SK-N-SH (cell line): ENCODE measurements at places on chromosomes 6 and 20. TPM values are rescaled to one million over a fixed set of nuclear protein-coding genes. Genes with fewer than 3 reads are reported as not detected.
A peak's percentile ranks its signal among the peaks of the same experiment; 100 is the strongest.

- H3K36me3 ChIP-seq = no peaks in the 10 kb centered on the region
- peak within 1 kb of the TSS; percentile 74 for H3K4me3 ChIP-seq
- H3K27ac ChIP-seq = peak within 1 kb of the TSS; percentile 76
- H3K27me3 ChIP-seq = no peaks in the 10 kb centered on the region
- peak; percentile 93 for DNase-seq
Measured at GRCh38 chr6:149863698-149864577, at the start of gene LRP11. LRP11 (minus strand) TSS chr6:149864359; CDS start chr6:149864020, 339 bp downstream.

- no peaks in the 10 kb centered on the region for H3K4me1 ChIP-seq
- DNase-seq = no peak
- no peaks in the 10 kb centered on the region for H3K36me3 ChIP-seq
Measured at GRCh38 chr6:97557355-97557754, 274.3 kb upstream of the MMS22L start.

Gene APCDD1L
- 0.31 and 0.99 TPM in 2 replicates for polyA plus RNA-seq

DNA sequence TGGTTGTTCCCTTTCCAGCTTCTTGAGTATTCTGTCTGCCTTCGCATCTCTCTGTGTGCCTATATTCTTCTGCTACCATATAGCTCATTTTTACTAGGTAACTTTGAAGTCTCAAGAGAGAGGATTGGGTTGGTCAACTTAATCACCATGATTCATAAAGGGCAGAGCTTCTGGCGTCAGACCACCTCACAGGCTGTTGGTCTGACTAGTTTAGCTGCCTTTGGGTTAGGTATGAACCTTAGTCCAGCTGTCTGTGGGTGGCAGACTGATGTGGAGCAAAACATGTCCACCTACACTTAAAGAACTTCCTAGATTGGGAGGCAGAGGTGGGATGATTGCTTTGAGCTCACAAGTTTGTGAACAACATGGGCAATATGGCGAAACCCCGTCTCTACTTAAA, 192.2 kb upstream of the SGK1 start:
- DNase-seq = no peak
- no peaks in the 10 kb centered on the region for H3K4me1 ChIP-seq
- H3K4me3 ChIP-seq = no peak overlapping the region
- no peaks in the 10 kb centered on the region for H3K27me3 ChIP-seq
- no peaks in the 10 kb centered on the region for H3K36me3 ChIP-seq

Gene SPEF1
- 1.6 and 1.8 TPM in 2 replicates for polyA plus RNA-seq

DNA sequence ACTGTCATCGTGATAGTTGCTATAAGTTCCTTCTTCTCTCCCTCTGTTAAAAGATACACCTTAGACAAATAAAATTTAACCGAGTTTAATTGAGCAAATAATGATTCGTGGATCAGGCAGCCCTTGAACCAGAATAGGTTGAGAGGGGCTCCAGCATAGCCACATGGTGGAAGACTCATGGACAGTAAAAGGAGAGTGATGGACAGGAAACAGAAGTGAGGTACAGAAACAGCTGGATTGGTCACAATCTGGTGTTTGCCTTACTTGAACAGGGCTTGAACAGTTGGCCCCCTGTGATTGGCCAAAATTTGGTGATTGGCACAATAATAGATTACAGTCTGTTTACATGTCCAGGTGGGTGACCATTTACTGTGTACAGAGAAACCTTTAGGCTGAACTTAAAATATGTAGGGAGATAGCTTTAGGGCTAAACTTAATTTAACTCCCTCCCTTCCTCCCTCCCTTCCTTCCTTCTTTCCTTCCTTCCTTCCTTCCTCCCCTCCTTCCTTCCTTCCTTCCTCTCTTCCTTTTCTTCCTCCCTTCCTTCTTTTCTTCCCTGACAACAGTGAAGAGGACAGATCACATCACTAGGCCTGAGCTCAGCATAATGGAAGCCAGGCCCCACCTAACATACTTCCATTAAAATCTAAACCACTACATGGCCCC, 531.8 kb upstream of the JARID2 start:
- no peaks in the 10 kb centered on the region for H3K27me3 ChIP-seq
- no peak overlapping the region for H3K27ac ChIP-seq
- DNase-seq = no peak
- H3K4me1 ChIP-seq = no peaks in the 10 kb centered on the region
- no peak overlapping the region for H3K4me3 ChIP-seq

DNA sequence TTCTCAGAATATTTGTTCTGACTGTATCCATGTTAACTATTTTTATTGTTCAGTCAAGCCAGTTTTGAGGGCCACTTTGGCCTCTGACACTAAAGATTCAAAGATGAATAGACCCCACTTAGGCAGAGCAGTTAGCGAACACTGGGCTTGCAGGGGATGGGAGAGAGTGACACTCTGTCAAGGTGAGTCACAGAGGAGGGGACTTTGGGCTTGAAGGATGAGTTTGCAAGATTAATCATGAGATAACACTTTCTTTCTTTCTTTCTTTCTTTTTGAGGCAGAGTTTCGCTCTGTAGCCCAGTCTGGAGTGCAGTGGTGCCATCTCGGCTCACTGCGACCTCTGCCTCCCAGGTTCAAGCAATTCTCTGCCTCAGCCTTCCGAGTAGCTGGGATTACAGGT, 46.4 kb downstream of the SPATA2 start:
- no peak overlapping the region for H3K4me3 ChIP-seq
- peaks cover 4% of the 10 kb centered on the region for H3K36me3 ChIP-seq
- no peaks in the 10 kb centered on the region for H3K27me3 ChIP-seq
- no peak for DNase-seq

GRCh38 chr6:108359901-108360882, 65.3 kb downstream of the AFG1L start:
- no peaks in the 10 kb centered on the region for H3K27me3 ChIP-seq
- H3K27ac ChIP-seq = no peak overlapping the region
- no peak for DNase-seq
- H3K4me1 ChIP-seq = no peaks in the 10 kb centered on the region; the same call in 1 of the 2 replicates
- no peak overlapping the region for H3K4me3 ChIP-seq

Gene PAX1
- not detected in 2 replicates for polyA plus RNA-seq

Gene HLA-DRA
- polyA plus RNA-seq = 0.10 TPM in 1 of 2 replicates, not detected in the other

GRCh38 chr20:37220731-37221130, 40.9 kb downstream of the GHRH start:
- no peak overlapping the region for H3K4me3 ChIP-seq
- no peak overlapping the region for H3K27ac ChIP-seq
- no peaks in the 10 kb centered on the region for H3K27me3 ChIP-seq
- no peaks in the 10 kb centered on the region for H3K4me1 ChIP-seq
- H3K36me3 ChIP-seq = peaks cover 55% of the 10 kb centered on the region
- peak; percentile 16 for DNase-seq

GRCh38 chr6:140711019-140711613, 1336.7 kb upstream of the CITED2 start:
- H3K27ac ChIP-seq = no peak overlapping the region
- no peak overlapping the region for H3K4me3 ChIP-seq
- no peaks in the 10 kb centered on the region for H3K4me1 ChIP-seq
- no peaks in the 10 kb centered on the region for H3K27me3 ChIP-seq
- H3K36me3 ChIP-seq = peaks cover 5% of the 10 kb centered on the region

DNA sequence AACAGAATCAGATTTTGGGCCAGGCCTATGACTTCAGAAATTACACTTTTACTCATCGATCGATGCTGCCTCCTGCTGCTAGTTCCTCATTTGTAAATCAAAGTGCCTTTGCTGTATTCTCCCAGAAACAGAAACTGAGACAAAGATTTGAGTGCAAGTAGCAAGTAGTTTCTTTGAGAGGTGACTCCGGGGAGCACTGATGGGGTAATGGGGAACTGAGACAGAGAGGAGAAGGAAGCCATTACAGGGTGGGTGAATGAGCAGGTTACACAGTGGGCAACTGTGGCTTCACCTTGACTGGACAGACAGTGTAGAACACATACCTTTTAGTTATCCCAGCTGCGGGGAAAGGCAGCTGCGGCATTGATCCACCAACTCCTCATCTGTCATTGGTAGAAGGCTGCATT, 9.7 kb upstream of the CD40 start:
- no peak overlapping the region for H3K4me3 ChIP-seq
- H3K27ac ChIP-seq = no peak overlapping the region
- no peaks in the 10 kb centered on the region for H3K36me3 ChIP-seq
- no peak for DNase-seq
- peaks cover 11% of the 10 kb centered on the region for H3K27me3 ChIP-seq

- no peak for DNase-seq
- peaks cover 3% of the 10 kb centered on the region for H3K4me1 ChIP-seq
- no peak overlapping the region for H3K4me3 ChIP-seq
Measured at GRCh38 chr6:30321692-30322388, 4.9 kb upstream of the TRIM39 start.

Gene PCK1
- polyA plus RNA-seq = not detected in 2 replicates

GRCh38 chr6:148291876-148292275, 50.8 kb upstream of the SASH1 start:
- H3K27me3 ChIP-seq = no peaks in the 10 kb centered on the region
- no peak overlapping the region for H3K4me3 ChIP-seq
- peak overlapping the region; percentile 94 for H3K27ac ChIP-seq
- peaks cover 27% of the 10 kb centered on the region for H3K36me3 ChIP-seq

DNA sequence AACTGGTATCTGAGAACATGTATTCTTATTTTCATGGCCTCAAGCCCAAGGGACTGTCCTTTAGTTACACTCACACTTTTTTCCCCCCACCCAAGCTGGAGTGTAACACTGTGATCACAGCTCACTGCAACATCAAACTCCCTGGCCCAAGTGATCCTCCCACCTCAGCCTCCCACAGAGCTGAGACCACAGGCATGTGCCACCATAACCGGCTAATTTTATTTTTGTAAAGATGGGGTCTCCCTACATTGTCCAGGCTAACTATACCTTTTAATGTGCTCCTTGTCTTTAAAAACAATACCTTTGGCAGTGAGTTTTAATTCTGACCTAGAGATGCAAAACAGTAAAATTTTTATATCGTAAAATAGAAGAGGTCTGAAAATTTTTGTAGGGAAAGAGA, 48.2 kb upstream of the FAM83C start:
- peaks cover 8% of the 10 kb centered on the region for H3K36me3 ChIP-seq
- no peak overlapping the region for H3K4me3 ChIP-seq
- H3K27me3 ChIP-seq = no peaks in the 10 kb centered on the region
- no peak for DNase-seq
- peaks cover 12% of the 10 kb centered on the region for H3K4me1 ChIP-seq

- H3K36me3 ChIP-seq = no peaks in the 10 kb centered on the region
- H3K4me1 ChIP-seq = no peaks in the 10 kb centered on the region
- DNase-seq = no peak
- H3K27ac ChIP-seq = no peak overlapping the region
Measured at GRCh38 chr6:41439524-41440418, 104.4 kb downstream of the NCR2 start.

Gene ADTRP
- polyA plus RNA-seq = 0.84 and 1.2 TPM in 2 replicates

DNA sequence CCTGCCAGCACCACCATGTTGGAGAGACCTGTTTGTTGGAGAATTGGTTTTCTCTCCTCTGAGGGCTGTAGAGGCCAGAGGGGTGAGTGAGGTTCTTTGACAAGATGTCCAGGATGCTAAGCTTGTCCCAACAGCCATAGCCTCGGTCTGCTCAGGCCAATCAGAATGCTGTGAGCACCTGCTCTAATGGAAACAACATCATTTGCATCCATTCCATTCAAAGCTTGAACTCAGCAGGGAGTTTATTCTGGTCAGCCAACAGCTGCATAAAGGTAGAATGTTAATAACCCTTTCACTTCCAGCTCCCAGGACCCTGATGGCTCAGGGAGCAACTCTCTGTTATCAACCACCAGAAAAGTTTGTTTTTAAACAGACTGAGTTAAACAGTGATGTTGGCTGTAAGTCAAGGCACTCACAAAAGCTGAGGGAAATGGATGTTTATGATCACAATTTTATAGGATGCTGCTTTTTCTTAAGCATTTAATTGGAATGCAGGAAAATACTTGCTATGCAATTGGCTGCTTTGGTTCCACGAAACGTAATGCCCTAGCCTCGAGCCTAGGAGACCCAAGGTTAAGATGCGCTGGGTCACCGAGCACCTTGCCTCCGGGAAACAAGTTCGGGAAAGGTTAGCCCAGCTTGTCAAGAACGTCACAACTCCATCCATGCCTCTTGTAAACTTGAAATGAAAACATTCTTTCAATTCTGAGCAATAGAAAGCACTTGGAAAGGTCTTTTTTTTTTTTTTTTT, 155.2 kb downstream of the NFATC2 start:
- no peaks in the 10 kb centered on the region for H3K36me3 ChIP-seq
- no peak for DNase-seq

Gene SLC4A11
- 1.6 and 2.7 TPM in 2 replicates for polyA plus RNA-seq

DNA sequence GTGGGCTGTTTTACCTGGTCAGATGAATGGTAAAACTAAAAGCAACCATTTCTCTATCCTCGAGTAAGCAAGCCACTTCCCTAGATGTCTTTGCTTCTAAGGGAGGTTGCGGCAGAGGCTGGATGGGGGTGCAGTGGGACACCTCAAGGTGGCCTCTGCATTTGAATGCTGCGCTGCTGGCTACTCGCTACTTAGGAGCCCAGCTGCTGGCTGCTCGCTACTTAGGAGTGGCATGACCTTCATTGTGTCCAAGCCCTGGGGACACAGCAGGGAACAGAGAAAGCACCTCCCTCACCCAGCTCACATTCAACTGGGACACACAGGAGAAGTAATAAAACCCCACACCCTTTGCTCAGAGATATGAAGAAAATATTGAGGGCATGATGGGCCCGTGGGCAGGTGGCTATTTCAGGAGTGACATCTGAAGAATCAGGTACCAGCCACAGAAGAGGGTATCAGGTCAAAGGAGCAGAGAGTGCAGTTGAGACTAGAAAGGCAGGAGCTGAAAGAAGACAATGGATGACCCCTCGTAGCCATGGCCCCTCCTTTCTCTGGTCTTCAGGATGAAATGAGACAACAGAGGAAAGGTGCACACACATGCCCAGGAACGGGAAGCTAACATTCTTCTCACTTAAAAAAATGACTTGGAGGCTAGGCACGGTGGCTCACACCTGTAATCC, 149.4 kb downstream of the ZMYND8 start:
- no peaks in the 10 kb centered on the region for H3K27me3 ChIP-seq
- H3K4me3 ChIP-seq = no peak overlapping the region
- no peaks in the 10 kb centered on the region for H3K4me1 ChIP-seq

Gene CTNNBL1
- polyA plus RNA-seq = 29.5 and 34.4 TPM in 2 replicates

- no peak for DNase-seq
- no peaks in the 10 kb centered on the region; the same call in 1 of the 2 replicates for H3K4me1 ChIP-seq
- no peak overlapping the region for H3K27ac ChIP-seq
- no peak overlapping the region for H3K4me3 ChIP-seq
- no peaks in the 10 kb centered on the region for H3K27me3 ChIP-seq
Measured at GRCh38 chr6:72579865-72580264, 42.0 kb upstream of the KCNQ5 start.

DNA sequence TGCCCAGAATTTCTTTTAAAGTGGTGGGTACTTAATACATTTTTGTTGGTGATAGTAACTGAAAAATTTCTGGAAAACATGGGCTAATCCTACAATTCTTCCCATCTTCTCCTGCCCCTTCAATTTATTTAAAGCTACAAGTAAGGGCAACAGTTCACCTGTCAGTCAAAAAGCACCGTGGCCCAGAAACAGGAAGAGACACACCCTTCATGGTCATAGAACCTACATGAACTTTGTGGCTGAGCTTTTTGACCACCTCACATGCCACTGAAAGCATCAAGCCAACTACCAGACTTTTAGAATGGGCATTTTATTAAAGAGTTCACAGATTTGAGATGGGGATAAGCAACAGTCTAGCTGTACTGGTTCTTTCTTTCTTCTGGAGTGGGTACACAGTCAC, 201.1 kb upstream of the CNR1 start:
- H3K4me3 ChIP-seq = no peak overlapping the region
- no peak for DNase-seq
- H3K36me3 ChIP-seq = no peaks in the 10 kb centered on the region
- no peaks in the 10 kb centered on the region for H3K27me3 ChIP-seq
- no peaks in the 10 kb centered on the region for H3K4me1 ChIP-seq
